ENCODE measurements at places on chromosomes 2 and 18.

GRCh38 chr2:136112317-136113208, 5.4 kb downstream of the CXCR4 start:
- DNase-seq = no peak

DNA sequence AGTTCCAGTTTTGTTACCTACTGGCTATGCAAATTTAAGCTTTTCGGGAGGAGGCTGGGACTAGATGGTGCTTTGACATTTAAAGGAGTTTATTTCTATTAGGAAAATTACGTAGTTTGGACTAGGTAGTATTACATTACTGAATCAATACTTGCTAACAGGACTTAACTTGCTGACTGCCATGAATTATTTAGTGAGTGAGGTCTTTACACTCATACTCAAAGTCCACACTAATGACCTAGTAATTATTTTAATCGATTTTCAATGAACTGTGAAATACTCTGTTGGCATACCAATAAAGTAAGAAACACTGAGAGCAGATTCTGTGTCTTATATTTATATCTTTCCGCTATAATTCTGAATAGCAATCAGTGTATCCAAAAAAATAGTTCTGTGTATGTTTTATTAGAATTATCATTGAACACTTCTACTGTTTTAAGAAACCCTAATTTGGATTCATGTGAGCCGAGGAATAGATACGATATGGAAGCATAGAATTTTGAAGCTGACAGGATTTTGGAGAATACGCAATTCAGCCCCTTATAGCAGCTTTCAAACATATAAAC, 55.0 kb downstream of the CHST9 start:
- DNase-seq = no peak

DNA sequence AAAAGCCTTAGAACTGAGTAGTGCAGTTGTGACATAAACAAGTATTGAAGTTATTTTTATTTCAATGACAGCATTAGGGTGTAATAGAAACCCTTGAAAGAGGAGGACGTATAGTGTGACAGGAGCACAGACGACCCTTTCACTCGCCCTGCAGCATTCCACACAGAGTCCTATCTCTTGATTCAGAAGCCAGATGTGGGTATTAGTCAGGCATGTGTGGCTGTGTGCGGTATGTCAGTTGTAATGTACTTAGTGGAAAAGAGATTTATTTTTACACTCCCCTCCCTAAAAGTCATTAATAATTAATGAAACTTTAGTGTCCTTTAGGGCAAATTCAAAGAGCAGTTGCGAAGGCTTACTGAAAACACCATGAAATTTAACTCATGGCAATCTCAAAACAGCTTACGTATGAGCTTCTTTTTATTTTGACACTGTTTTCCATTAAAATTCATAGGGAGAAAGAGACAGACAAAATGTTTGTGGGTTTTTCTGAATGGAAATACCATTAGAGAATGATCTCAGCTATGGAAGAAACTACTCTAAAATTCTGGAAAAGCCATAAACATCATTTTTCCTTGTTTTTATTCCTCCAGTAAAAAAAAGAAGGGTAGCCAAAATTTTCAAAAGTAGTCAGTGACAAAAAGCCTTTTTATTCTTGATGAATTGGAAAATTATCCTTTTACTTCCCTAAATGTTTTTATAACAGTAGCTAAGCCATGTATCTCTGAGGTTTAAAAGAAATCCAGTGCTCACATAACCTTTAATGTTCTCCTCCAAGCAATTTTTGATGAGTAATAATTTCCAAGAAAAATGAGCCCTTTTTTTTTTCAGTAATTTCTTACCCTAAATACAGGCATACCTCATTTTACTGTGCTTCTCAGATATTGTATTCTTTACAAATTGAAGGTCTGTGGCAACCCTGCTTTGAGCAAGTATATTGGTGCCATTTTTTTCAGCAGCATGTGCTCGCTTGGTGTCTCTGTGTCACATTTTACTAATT, 84.0 kb upstream of the DSEL start:
- DNase-seq = no peak

- DNase-seq = no peak
Observed at GRCh38 chr2:39435234-39435633, 1.9 kb downstream of the MAP4K3 start.

- DNase-seq = no peak
Observed at GRCh38 chr2:42136782-42137124, 32.4 kb upstream of the EML4 start.

GRCh38 chr2:239955087-239955988, 69.8 kb downstream of the NDUFA10 start:
- no peak for DNase-seq

- peak; percentile 29 for DNase-seq
Observed at GRCh38 chr2:3522961-3523421, 3.7 kb upstream of the ADI1 start.

GRCh38 chr2:36482576-36483214, 115.3 kb downstream of the FEZ2 start:
- DNase-seq = peak; percentile 18

- no peak for DNase-seq
Observed at GRCh38 chr2:61109291-61109690, 43.6 kb downstream of the SANBR start.

DNA sequence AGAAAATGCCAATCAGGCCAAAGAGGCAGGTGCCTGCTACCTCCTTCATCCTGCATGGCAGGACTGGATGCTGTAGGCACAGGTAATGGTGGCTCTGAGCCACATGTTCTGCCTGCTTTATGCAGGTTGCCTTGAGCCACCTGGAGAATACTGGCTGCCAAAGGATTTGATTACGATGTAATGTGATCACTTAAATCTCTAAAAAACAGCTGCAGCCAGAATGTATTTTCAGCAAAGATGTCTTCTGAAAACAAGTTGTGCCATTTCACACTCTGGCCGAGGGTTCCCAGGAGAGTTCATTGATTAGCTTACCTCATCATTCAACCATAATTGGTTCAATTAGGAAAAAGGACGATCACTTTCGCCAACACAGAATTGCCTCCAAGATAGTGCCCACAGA, 17.9 kb upstream of the MSGN1 start:
- no peak for DNase-seq

GRCh38 chr2:30796699-30797098, 10.5 kb downstream of the CAPN13 start:
- no peak for DNase-seq

GRCh38 chr18:45171679-45172191, 443.5 kb upstream of the SLC14A2 start:
- DNase-seq = peak; percentile 20

DNA sequence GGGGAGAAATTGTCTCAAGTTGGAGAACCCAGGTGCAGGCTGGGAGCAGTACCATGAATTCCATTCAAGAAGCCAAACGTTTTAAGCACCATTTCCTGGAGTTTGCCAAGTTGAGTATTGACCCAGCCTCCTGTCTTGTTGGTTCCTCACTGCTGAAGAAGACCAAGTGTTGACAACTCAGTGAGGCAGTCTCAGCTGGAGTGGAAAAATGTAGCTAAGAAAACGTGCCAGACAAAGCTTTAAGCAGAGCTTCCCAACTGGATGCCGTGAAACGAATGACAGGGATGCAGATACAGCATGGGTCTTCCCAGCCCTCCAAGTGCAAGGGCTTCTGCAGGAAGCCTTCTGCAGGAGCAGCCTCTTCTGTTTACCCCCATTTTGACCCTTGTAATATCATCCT, 778 bp upstream of the INPP1 start:
- DNase-seq = no peak

DNA sequence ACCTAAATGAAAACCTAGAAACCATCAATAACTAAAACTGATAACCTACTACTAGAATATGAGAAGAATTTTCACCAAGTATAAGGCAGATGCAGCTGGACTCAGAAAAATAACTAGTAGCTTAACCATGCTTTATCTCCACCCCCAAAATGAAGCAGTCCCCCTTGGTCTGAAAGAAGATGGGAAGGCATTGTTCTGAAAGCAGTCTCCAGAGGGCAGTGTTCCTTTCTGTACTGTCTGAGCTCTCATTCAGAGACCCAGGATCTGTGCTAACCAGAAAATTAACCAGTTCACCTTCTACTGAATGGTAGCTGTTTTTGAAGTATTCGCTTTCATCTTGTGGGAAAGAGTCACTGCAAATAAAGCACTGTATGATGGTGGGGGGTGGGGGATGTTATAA, 273.0 kb downstream of the PDE11A start:
- no peak for DNase-seq

GRCh38 chr2:101781326-101781725, 83.8 kb downstream of the MAP4K4 start:
- no peak for DNase-seq

DNA sequence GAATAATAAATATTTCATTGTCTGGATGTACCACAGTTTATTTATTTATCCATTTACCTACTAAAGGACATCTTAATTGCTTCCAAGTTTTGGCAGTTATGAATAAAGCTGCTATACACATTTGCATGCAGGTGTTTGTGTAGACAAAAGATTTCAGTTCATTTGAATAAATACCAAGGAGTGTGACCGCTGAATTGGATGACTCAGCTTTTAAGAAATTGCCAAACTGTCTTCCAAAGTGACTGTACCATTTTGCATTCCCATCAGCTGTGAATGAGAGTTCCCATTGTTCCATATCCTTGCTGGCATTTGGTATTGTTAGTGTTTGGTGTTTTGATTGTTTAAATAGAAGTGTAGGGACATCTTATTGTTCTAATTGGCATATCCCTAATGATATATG, 36.2 kb upstream of the FMNL2 start:
- DNase-seq = no peak

DNA sequence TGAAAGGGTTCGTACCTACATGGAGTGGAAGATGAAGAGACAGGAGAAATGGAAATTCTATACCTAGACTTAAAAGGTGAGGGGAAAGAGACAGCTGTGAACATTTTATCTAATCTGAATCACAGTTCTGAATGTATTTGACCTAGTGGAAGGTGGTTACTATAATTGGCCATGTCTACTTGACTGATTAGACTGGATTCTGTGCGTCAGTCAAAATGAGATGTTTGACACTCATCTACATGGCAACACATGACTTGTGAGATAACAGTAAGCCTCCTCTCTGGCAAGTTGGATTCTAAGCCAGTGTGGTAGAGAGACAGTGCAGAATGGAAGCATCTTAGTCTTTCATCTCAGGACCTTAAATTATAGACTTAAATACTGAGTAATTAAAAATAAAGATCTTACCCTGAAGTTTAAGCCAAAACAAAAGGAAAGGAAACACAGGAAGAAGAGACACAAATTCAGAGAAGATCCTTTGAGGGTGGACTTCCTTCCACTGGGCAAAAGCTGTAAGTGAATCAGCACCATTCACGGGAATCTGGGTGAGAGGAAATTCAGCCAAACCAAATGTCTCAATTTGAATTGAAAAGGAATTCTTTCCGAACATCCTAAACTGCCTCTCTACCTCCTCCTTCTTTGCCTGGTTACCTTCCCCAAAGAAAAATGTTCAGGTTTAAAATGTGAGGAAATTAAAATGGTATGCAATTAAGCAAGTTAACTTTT, 121.6 kb downstream of the EHBP1 start:
- DNase-seq = peak; percentile 70

- no peak for DNase-seq
Observed at GRCh38 chr18:35971661-35972196, 750 bp upstream of the RMP24 start.

GRCh38 chr2:165369131-165369897, 100.2 kb upstream of the CSRNP3 start:
- no peak for DNase-seq

- no peak for DNase-seq
Observed at GRCh38 chr2:182043861-182044260, 58.2 kb downstream of the PPP1R1C start.

DNA sequence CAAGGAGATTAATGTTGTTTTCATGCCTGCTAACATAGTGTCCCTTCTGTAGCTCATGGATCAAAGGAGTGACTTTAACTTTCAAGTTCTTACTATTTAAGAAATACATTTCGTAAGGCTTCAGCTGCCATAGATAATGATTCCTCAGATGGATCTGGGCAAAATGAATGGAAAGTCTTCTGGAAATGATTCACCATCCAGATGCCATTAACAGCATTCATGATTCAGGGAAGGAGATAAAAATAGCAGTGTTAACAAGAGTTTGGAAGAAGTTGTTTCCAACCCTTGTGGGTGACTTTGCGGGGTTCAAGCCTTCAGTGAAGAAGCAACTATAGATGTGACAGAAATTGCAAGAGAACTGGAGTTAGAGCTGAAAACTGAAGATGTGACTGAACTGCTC, 17.0 kb downstream of the VRK2 start:
- peak; percentile 40 for DNase-seq

- DNase-seq = no peak
Observed at GRCh38 chr2:234690569-234691213, 193.8 kb upstream of the ARL4C start.

DNA sequence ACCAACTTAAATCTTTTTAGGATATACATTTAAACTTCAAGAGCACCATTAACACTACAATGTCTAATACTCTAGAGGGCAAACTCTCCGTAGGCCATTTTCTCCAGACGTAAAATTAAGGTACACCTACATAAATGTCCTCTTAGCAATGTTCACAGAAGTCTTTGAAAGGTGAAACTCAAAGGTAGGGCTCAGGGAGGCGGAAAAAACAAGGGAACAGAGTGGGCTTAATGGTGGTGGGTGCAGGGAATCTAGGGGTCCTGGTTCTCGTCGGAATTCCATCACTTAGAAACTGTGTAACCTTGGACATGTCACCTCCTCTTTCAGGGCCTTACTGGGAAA, 668 bp downstream of the NFU1 start:
- DNase-seq = no peak

DNA sequence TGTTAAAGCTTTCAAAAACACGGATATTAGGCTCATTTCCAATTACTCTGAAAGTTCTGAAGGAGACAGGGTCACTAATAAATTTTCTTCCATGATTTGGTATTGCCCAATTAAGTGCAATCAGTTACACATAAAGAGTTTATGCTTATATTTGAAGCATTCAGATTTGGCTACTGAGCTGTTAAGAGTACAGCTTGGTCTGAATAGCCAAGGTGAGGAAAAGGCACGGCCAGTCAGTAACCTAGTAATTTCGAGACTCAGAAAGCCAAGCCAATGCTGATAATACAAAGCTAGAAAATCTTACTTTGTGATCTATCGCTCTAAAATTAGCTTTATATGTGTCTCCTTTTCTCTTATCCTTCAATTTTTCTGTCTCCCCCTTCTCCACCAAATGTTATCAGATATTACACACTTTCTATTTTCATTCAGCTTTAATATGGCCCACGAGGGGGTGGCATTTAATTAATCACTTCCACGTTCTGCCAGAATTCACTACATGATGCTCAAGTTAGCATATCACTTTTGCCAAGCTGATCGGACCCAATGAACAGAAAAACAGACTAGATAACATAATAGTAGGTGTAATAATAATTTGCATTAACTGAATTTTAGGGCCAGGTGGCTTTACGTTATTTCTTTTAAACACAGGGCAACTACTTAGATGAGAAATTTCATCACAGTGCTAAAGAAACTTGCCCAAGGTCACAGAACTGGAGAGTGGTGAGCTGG, 138.4 kb downstream of the TCF4 start:
- no peak for DNase-seq

DNA sequence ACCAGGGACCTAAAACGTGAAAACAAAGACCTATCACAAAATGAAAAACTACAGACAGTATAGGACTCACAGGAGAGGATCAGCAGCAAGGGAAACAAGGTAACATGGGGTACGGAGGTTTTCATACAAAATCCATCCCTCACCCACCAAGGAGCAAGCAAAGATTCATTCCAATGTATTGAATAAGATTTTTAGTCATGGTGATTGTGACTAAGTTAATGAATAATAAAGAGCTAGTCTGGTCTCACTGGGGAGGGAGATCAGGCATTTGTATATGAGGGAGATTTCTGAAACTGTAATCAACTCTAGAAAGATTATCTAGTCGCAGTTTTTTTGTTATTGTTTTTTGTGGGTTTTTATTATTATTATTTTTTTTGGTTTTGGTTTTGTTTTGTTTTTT, 336.5 kb upstream of the MMADHC start:
- DNase-seq = no peak

- no peak for DNase-seq
Observed at GRCh38 chr2:223187256-223187655, 135.3 kb downstream of the KCNE4 start.

All from NCI-H226 (cell line).